ENCODE measurements at places on chromosomes 3 and 15.

DNA sequence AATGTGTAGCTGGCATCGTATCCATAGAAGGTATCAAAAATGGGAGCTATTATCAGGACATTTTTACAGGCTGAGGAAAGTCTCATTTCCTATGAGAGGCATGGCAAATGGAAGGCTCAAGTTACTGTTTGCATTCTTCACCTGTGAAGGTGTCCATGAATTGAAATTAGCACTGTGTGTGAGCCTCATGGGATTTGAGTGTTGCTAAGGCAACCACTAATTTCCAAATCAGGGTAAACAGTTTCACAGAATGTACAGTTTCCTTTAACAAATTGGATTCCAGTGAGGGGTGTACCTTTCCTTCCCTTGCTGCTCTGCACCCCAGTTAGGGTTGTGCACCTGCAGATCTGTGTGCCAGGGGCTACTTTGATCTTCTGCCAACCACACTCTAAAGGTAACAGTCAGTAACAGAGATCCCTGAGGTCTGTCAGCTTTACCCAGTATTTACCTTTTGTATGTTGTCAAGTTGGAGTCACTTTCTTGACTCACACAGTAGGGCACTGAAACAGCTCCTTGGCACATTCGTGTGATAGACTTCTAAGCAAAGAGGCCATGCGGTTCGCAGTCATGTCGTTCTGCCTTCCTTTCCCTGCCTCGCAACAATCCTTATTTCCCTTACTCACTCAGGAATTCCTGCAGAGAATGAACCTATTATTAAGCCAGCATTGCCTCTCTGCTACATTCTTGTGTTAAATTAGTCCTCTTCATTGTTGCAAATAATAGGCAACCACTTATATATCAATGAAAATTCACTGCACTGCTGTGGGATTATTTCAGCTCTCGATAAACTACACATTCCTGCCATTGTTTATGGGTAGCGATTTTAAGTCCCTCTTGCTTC is 129.8 kb upstream of the GBE1 start:
- DNase-seq: no peak

DNA sequence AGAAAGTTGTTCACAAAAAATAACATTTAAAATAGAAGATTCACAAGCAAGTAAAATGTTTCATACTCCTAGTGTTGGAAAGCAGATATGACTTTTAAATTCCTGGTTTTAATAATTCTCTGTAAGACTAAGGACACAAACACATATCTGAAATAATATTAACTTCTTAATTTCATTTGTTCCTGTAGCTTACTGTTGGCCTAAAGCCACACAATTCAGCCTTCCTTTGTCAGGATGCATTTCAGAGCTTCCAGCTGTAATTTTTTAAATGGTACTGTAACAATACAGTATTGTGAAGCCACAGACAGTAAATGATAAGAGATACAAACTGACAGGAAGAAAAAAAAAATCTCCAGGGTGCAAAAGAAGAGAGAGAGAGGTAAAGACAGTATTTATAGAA is 84.2 kb downstream of the TMCC1 start:
- DNase-seq: no peak

DNA sequence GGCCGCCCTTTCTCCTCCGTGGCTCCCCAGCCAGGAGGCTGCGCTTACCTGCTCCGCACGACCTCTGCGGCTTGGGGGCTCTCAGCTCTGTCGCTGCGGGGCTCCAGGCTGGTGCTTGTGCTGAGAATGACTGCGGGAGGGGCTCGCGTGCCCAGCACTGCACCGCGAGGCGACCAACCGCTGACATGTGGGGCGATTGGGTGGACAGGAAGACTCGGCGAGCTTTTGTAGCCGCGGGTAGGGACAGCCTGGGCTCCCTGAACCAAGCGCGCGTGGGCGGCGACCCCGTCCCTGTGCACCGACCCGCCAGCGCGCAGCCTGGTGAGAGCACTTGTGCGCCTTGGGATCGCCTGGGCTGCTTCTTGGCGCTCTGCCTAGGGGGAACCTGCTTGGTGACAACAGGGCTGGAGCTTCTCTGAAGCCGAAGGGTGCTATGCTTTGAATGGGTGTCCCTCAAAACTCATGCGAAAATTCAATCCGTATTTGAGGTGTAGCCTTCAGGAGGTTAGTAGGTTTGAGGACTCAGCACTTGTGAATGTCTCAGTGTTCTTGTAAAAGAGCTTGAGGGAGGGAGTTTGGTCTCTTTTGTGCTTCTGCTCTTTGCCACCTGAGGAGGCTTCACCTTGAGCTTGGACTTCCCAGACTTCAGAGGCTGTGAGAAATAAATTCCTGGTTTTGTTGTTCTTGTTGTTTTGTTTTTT is 50.4 kb downstream of the IL12A start:
- no peak for DNase-seq

DNA sequence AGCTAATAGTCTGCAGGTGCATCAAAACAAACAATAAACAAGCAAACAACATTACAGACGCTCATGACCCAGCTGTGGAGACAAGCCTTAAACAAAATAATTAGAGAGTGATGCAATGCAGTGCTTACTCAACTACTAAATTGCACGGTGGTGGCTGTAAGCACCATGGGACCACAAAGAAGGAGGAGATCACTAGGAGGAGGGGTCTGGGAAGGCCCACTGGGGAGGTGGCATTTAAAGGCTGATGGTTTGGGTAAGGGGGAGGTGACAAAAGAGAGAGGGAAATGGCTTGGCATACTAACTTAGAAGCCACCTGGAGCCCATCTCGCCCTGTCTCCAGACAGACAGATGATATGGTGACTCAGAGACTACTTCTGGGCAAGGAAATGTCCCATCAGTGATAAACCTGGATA is 516.7 kb downstream of the FOXP1 start:
- DNase-seq: no peak

DNA sequence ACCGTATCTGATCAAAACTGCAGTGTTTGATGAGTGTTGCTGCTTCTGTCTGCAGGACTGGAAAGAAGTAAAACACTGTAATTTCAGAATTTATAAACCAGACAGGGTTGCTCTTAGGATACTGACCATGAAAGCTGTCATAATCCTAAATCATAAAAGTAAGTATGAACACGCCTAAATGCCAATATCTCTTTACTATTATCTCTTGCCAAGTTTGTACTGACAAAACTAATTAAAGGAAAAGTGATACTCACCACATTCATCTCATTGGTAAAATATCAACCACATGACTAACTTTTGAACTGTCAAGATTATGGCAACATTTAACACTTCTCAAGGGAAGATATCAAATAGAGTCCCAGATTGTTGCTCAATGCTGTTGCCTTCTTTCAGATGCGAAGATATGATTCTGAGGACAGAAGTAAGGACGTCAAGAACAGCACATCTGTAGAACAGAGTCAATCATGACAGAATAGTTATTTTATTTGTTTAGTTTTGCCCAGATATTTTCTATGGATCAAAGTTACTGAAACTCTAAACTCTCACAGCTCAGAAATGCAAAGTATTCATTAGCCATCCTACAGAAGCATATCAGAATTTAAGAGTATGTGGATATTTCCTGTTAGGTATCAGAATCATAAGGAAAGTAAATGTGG is 61.4 kb upstream of the COL8A1 start:
- no peak for DNase-seq

- no peak for DNase-seq
Measured at GRCh38 chr3:193842832-193843473, 249.9 kb downstream of the OPA1 start.

GRCh38 chr3:96966181-96966929 is 152.0 kb downstream of the EPHA6 start:
- DNase-seq: no peak

- DNase-seq: no peak
Measured at GRCh38 chr15:74545086-74545485, 4.1 kb downstream of the ARID3B start.

GRCh38 chr3:111870620-111871019 is 11.6 kb downstream of the PHLDB2 start:
- DNase-seq: no peak

- no peak for DNase-seq
Measured at GRCh38 chr3:4533489-4534443, 40.6 kb downstream of the ITPR1 start.

DNA sequence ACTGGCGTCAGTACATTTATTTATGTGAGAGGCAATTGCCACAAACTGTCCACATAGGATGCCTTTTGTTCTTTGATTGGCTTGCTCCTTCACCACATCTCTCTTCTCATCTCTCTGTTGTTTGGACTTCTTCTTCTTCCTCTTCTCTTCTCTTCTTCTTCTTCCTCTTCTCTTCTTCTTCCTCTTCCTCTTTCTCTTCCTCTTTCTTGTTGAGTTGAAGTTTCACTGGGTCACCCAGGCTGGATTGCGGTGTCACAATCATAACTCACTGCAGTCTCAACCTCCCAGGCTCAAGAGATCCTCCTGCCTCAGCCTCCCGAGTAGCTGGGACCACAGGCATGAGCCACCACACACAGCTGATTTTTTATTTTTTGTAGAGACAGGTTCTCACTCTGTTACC is 67.7 kb upstream of the GSK3B start:
- no peak for DNase-seq

DNA sequence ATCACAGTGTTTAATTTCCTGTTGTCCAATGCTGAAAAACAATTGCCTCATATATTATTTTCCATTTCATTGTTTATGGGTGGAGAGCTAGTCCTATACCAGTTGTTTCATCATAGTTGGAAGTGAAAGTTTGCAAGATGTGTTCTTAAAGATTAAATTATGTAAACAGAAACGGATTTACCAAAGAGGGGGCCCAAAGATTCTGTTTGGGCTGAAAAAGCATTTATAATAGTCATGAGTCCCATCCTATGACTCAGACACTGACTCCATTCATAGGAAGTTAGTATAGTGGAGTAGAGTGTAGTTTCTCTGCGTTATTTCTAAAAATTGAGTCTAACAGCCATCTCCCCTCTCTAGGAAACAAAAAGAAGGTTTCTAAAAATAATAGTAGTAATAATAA is 24.3 kb downstream of the NFKBIZ start:
- no peak for DNase-seq

- peak; percentile 74 for DNase-seq
Measured at GRCh38 chr15:81274931-81275707, 48.8 kb downstream of the STARD5 start.
